Left colon (tissue), 2 donors: ENCODE measurements at places on chromosomes 12 and 14.
A peak's percentile ranks its signal among the peaks of the same experiment; 100 is the strongest.

- DNase-seq, result no peak
These were observed 21.0 kb upstream of the MDM2 start for GRCh38 chr12:68786929-68787328.

DNA sequence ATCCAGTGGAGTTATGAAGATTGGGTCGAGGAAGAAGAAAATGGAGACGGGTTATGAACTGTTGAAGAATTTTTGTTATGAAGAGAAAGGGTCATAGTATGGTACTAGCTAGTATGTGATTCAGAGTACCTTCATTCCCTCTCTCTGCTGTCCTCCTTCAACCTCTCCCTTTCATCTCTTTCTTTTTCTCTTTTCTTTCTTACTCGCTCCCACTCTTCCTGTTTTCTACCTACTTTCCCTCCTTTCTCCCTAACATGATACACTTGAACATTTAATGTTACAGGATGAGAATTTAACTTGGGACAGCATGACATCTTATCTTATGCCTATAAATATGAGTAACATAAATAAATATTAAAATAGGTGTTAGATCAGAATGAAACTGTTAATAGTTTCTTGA lies 112.9 kb downstream of the CCDC91 start:
- no peak for DNase-seq

GRCh38 chr12:24378548-24379407 lies 429.3 kb upstream of the SOX5 start:
- DNase-seq, result no peak

DNA sequence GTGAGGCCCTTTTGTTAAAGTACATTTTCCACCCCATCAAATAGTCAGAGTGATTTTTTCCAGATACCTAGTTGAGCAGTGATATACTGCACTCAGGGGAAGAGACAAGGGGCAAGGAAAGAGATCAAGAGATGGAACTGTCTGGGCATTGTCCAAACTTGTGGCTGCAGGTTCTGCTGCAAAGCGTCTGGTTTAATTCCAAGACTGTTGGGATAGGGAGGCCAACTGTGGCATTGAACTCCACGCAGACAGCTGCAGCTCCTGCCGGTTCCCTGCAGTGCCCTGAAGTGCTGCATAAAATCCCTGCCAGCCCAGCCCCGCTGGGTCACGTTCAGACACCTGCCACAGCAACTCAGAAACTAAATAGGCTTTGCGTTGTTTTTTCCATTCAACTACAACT lies 30.5 kb downstream of the RPH3A start:
- no peak for DNase-seq

GRCh38 chr12:78698747-78699146 lies 165.8 kb upstream of the SYT1 start:
- DNase-seq, result no peak

DNA sequence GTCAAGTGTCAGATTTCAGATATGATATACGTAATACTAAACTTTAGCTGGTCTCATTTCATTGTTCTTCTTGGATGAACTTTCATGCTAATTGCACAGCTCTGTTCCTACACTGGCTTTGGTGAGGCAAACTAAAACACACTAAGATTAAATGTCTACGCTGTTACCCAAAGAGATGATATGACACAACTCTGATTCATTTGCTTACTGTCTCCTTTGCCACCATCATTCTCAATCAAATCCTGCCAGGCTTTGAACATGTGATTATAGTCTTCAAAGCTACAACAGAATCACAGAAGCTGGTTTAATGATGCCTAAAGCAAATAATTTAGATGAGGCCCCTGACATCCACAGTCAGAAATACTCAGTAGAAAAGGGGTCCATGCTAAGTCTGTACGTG lies 37.7 kb downstream of the MDGA2 start:
- DNase-seq, result no peak

GRCh38 chr12:43758247-43758727 lies 303 bp downstream of the PUS7L start:
- peak; percentile 44 for DNase-seq

- no peak for DNase-seq
These were observed 1125.7 kb upstream of the FLRT2 start for GRCh38 chr14:84404246-84404645.

- peak; percentile 7 for DNase-seq
These were observed 5.4 kb upstream of the TAS2R46 start for GRCh38 chr12:11067514-11067913.

DNA sequence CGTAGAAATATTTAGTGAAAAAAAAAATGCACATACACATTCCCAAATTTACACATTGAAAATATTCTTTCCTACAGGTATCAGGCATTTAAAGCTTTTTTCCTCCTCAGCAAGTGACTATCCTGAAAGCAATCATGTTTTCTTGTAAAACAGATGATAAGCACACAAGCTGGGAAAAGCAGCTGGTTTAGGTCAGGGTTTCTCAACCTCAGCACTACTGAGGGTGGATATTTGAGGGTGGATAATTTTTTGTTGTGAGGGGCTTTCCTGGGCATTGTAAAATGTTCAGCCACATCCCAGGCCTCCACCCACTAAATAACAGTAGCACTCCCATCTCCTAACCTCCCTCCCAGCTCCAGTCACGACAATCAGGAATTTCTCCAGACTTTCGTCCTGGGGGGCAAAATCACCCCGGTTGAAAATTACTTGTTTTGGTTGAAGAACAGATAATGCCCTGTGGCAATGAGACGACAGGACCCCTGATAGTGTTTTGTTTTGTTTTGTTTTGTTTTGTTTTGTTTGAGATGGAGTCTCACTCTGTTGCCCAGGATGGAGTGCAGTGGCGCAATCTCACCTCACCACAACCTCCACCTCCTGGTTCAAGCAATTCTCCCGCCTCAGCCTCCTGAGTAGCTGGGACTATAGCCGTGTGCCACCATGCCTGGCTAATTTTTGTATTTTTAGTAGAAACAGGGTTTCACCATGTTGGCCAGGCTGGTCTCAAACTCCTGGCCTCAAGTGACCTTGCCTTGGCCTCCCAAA lies 15.0 kb upstream of the NT5DC3 start:
- DNase-seq, result no peak

DNA sequence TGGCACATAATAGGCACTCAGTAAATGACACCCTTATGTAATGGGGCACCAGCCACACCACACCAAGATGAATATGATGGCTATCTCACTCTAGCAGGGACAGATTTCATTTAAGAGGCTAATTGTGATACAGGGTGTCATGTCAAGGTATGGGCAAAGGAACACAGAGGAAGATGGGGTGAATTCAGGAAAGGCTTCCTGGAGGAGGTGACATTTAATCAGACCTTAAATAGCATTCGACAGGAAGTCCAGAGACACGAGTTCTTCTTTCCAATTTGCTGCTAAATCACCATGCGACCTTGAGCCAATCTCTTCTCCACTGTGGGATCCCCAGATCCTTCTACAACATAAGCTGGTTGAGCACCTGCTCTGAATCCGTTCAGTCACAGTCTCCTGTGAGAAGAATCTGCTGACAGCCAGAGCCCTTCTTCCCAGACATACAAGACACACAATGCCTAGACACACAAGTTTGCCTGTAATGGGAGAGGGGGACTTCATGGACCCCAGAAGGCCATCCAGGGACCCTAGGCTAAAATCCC lies 1.5 kb upstream of the DTX1 start:
- no peak for DNase-seq

DNA sequence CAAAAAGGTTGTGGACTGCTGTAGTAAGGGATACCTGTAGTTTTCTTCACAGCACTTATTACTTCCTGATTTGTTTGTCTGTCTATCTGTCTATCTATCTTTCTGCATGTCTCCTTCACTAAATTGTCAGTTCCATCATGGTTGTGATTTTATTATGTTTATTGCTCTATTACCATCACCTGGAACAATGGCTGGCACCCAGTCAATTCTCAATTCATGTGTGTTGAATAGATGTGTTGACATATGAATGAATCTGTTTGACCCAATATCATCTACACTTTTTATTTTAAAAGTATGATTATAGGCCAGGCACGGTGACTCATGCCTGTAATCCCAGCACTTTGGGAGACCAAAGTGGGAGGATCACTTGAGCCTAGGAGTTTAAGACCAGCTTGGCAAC lies 224.4 kb downstream of the NUBPL start:
- no peak for DNase-seq

GRCh38 chr12:85713373-85713772 lies 122.8 kb downstream of the RASSF9 start:
- no peak for DNase-seq

GRCh38 chr12:3097836-3098235 lies 20.7 kb downstream of the TSPAN9 start:
- DNase-seq, result no peak

DNA sequence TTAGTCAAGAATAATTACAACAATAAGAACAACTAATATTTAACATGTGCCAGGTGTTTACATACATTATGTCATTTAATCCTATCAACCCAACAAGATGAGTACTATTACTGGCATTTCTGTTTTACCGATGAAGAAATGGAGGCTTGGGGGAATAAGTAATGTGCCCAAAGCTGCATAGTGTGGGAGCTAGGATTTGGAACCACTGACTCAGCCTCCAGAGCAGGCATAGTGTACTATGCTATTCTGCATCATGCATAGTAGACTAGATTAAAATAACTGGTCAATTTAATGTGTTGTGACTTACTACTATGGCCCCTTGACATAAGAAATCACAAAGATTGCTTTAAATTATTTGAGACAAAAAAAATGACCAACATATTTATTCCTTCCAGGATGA lies 9.5 kb downstream of the GPR19 start:
- DNase-seq, result no peak

DNA sequence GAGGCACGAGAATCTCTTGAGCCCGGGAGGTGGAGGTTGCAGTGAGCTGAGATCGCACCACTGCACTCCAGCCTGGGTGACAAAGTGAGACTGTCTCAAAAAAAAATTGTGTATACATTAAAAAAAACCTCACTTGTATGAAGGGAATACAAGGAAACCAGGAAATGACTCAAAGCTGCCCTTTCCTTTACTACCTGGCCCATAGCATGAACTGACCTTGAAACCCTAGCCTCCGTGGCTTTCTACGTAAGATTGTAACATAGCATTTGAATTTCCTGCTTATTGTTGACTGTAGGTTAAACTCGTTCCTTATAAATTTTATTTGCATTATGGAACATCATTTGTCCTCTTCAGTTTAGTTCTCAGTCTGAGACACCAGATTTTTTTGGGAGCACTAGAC lies 9.1 kb upstream of the DDX47 start:
- peak; percentile 56 for DNase-seq

- DNase-seq, result no peak
These were observed 57.3 kb downstream of the PLEKHG3 start for GRCh38 chr14:64761441-64762043.

DNA sequence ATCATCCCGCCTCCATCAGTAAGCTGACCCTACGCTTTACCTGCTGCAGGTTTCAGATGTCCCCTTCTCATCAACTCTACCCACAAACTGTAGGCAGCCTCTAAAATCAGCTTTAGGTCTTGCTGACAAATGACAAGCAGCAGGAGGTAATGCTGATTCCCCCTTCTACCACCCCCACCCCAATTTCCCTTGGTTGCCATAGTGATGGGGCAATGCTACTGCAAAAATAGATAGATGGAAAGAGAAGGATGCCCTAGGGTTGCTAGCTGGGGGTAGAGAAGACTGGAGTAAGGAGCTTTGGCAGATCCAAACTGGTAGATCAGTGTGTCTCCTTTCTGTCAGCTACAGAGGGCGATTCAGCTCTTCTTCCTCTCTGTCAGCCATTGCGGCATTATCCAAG lies 19.8 kb upstream of the PDE1B start:
- no peak for DNase-seq

DNA sequence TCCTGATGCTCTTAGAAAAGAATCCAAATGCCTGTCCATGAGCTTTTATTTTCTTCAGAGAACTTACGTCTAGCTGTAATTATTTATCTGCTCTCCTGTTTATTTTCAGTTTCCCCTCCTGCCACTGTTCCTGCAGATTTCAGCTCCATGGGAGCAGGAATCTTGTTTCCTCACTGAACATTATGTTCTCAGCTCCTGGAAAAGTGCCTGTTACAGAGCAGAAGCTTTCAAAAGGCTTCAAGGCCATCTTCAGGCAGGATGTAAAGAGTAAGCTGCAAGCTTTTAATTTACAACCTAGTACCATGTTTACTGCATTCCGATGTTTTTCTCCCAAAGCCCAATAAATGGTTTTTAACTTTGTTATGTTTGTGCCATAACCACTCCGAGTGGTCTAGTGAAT lies 98.4 kb upstream of the BTG1 start:
- peak; percentile 27 for DNase-seq

GRCh38 chr12:96995861-96996260 lies 88.8 kb downstream of the NEDD1 start:
- no peak for DNase-seq

DNA sequence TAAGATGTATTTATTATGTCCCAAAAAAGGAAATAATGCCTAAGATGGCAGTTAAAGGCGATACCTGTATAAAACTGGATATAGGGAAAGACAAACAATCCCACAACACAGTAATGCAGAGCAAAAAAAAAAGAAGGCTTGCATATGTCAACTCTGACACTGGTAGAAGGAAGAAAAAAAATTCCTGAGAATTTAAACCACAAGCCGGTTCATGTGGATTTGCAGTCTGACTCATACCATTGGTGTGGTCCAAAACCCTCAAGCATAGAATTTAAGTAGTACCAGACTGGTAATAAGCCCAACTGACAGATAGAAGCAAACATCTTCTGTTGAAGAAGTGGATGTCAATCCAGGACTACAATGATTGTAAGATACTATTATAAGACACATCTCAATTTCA lies 7.2 kb downstream of the DNAI7 start:
- DNase-seq, result no peak

DNA sequence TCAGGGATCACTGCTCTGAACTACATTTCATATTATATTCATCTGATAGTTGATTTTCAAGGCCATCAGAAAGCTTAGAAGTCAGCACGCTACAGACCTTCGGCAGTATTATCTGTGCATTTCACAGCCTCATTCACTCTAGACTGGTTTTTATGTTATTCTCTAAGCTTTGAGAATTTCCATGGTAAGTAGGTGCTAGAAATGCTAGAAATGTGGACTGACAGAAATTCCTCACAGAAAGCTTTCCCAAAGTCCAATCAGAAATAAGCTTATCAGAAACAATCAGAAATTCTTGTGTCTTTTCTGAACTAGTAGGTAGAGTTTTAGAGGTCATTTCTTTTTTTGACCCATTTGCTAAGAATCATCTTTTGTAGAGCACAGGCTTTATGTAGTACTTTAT lies 176.6 kb downstream of the TMTC3 start:
- no peak for DNase-seq

DNA sequence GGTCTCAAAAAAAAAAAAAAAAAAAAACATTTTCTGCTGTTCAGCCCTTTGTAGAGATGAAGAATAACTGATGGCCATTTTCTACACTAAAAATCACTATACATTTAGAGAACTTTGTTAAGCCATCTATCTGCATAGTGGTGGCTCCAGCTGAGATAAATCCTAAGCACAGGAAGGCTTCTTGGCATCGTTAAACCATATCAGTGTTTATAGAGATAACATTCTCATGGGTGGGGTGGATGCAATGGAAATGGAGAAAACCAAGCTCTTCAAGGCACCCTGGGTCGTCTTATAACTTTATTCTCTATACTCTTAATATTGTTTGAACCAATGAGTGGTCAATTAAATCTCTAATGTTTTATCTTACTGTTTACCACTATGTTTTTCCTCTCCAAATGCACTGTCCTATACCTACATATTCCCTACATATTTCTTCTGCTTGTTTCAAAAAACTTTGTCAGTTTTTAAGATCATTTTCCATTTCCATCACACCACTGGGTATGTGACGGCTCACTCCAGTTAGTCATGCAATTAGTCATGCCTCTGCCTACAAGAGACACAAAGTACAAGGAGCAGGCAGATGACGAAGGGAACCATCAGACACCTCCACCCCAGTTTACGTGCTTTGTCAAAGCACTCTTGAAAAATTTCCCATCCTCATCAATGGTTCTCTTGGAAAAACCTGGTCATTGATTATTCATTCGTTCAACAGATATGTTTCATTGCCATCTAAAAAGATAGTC lies 119.3 kb upstream of the OVCH1 start:
- no peak for DNase-seq

- no peak for DNase-seq
These were observed 75.7 kb downstream of the HSD17B6 start for GRCh38 chr12:56838621-56839488.
